ENCODE measurements at places on chromosomes 5 and 9.

DNA sequence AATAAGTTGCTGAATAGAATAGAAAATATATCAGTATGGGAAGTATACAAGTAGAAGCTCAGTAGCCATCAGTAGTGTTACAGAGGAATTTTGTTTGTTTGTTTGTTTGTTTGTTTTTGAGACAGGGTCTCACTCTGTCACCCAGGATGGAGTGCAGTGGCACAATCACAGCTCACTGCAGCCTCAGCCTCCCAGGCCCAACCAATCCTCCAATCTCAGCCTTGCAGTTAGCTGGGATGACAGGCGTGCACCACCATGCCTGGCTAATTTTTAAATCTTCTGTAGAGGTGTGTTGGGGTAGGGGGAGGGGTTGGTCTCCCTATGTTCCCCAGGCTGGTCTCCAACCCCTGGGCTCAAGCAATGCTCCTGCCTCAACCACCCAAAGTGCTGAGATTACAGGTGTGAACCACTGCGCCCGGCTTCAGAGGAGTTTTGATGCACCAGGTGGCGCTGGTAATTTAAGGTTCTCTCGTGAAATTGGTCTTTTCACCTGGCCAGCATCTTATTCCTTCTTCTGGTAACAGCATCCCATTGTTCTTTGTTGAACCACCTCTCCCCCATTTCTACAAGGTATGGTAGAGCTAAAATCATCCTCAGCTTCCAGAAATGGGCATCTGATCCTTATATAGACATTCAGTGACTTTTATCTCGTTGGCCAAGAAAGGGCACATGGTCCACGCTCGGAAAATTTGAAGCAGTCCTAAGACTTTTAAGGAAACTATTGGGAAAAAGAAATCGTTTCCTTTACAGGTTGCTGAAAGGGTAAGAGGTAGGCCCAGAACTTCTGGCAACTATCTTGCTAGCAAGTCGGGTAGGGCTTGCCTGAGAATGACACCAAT is 157.1 kb downstream of the ARRDC3 start:
- peak; percentile 52 for DNase-seq

- DNase-seq, result no peak
These were observed 1727.2 kb downstream of the MAT2B start for GRCh38 chr5:165232509-165233028.

DNA sequence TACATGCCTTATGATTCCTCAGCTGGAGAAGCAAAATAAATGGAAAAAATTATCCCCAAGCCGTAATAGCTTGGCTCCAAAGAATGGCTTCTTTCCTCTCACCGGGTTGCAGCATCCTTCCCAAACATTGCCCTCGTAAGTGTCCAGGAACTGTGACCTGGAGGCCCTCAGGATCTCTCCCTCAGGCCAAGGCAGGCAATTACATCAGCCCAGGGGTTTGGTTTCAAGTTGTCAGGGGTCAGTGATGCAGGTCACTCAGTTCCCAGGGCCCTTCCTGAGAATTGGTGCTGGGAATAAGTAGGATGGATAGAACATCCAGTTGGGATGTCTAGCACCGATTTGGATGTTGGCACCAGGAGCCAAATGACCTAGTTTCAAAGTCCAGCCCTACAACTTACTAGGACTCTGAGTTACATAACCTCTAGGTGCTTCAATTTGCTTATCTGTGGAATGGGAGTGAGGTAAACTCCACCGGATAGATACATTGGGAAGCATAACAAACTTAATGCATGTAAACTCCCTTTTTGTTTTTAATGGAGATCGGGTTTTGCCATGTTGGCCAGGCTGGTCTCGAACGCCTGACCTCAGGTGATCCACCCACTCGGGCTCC is 133.5 kb upstream of the DAP start:
- no peak for DNase-seq

DNA sequence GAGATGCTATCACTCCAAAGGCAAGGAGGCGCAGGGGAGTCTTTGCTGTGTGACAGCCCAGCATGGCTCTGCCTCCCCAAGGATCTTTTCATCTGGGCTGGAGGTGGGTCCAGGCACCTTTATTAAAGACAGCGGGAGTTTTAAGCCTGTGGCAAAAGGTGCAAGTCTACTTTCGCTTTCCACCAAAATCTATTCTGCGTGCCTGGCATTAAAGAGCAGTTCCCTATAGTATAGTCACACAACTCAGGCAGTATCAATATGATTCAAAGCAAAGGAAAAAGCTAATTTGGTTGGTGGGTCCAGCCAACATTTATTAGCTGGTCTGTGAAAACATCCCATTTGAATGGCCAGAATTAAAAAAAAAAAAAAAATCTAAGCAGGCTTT is 398.7 kb downstream of the EBF1 start:
- DNase-seq, result no peak

DNA sequence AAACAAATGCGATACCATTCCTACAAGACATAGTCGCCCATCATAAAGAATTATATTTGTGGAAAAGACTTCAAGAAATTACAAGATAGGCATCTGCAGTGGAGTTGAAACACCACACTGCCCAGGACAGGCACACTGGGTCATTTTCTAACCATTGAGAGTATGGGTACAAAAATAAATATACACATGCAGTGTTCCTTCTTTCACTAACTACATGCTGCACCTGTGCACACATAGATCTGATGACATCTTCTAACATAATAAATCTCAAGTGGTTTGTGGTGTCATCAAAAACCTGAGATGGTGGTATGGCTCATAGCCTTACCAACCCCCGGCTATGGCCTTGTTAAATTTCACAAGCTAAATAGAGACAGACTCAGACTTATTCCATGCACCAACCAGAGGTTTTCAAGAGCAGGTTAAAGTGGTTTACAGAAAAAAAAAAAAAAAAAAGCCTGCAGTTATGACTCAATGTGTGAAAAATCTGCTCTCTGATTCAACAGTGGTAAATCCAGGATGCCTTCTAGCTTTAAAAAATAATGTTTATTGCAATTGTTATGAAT is 12.4 kb upstream of the NFIB start:
- no peak for DNase-seq

GRCh38 chr5:100722657-100723056 is 180.4 kb downstream of the ST8SIA4 start:
- DNase-seq, result no peak

- DNase-seq, result no peak
These were observed 40.0 kb upstream of the ABL1 start for GRCh38 chr9:130794923-130795495.

- DNase-seq, result no peak
These were observed 211.3 kb upstream of the FBN2 start for GRCh38 chr5:128749136-128749898.

DNA sequence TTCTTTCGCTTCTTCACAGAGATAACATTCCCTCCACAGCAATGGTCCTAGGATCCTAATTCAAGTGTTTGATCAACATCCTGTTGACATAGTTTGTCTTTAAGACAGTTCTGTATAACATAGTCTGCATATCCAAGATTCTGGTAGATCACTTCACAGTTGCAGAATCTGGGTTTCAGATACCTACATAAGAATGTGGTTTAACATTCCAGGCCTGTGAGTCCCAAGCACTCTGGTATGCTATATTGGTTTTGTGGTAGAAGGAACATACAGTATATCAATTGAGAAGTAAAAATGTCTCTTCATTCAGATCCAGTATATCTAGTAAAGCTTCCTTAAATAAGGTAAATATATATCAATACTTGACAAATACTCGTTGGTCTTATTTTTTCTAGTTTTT is 914.2 kb upstream of the CDH6 start:
- DNase-seq, result no peak

DNA sequence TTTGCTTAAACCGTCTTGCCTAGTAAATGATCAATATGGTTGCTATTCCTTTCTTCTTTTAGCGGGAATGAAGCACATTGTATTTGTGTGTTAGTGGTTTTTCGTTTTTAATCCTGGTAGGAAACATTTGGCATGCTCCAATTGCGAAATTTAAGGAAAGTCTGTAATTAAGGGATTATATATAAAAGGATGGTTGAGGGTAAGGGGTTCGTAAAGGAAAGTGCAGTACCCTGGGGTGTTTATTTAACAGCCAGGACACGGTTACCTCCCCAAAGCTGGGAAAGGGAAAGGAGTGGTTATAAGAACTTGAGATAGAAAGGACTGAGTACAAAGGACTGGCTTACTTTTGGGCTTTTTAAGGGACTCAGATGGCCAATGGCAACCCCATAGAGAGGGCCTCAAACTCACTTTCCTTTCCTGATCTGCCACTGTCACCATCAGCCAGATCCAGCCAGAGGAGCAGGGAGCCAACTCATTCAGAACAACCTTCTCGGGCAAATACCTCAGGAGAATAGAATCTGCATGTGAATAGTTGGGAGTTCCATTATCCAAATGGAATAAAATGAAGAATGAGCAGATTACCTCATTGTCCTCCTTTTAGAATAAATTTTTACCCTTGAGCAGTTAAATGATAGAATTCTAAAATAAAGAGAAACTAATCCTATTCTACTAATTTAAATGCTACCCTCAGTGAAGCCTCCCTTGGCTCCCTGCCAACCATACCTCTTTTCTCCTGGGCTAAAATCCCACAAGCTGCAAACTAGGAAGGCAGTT is 117.7 kb downstream of the SNCAIP start:
- DNase-seq, result no peak

GRCh38 chr5:67364381-67364970 is 167.9 kb upstream of the CD180 start:
- DNase-seq, result no peak

DNA sequence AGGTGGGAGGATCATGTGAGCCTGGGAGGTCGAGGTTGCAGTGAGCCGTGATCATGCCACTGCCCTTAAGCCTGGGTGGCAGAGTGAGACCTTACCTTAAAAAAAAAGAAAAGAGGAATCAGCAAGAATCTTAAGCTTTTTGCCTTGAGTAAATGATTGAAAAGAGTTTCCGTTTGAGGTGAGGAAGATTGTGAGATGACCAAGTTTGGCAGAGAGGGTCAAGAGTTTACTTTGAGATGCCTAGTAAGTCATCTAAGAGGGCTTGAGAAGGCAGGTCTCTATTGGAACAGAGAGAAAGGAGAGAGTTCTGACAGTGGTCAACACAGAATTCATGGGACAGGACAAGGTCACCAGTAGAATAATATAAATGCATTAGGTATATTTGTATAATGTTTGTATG is 572.1 kb downstream of the TLE4 start:
- DNase-seq, result no peak

DNA sequence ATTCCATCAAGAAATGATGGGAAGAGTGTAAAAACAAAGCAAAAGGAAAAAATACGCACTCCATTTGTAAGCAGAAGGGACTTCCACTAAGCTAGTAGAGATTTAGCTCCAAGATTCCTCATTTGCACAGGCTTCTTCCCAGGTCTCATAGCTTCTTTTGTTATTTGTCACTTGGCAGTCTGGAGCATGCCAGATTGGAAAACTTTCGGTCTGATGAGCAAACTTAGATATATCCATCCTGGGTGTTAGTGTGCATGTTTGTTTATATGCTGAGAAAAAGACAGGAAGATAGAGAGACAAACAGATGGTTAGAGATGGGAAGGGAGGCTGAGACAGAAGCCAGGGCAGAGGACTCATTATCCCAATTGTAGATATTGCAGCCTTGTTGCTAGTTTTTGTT is 1644.5 kb upstream of the NUDT12 start:
- no peak for DNase-seq

GRCh38 chr5:173537228-173537627 is 79.2 kb downstream of the BOD1 start:
- DNase-seq, result no peak

DNA sequence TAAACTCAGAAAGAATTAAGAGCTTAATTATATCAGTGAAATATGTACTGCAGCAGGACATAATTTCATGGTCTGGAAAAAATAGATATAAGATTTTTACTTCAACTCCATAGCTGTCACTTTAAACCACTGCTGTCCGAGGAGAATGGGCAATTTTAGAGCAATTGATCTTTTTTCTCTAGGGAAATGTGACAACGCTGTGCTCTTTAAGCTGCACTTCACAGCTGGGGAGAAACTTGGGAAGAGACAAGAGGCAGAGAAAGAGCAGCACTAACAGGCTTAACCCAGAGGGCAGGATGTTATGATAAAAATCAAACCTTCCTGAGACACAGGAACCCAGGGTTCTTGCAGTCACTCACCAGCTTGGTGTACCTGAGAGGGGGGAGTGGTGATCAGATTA is 92.0 kb downstream of the SPOCK1 start:
- no peak for DNase-seq

DNA sequence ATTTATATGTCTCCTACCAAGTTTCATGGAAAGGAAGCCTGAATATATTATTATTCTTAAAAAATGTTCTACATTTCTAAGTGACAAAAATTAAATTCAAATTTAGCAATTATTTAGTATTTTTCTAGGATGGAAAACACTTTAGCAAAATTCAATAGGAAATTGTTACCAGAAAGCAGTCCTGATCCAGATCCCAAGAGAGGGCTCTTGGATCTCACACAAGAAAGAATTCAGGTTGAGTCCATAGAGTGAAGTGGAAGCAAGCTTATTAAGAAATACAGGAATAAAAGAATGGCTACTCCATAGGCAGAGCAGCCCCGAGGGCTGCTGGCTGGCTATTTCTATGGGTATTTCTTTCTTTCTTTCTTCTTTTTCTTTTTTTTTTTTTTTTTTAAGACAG is 44.7 kb downstream of the LRRC70 start:
- no peak for DNase-seq

DNA sequence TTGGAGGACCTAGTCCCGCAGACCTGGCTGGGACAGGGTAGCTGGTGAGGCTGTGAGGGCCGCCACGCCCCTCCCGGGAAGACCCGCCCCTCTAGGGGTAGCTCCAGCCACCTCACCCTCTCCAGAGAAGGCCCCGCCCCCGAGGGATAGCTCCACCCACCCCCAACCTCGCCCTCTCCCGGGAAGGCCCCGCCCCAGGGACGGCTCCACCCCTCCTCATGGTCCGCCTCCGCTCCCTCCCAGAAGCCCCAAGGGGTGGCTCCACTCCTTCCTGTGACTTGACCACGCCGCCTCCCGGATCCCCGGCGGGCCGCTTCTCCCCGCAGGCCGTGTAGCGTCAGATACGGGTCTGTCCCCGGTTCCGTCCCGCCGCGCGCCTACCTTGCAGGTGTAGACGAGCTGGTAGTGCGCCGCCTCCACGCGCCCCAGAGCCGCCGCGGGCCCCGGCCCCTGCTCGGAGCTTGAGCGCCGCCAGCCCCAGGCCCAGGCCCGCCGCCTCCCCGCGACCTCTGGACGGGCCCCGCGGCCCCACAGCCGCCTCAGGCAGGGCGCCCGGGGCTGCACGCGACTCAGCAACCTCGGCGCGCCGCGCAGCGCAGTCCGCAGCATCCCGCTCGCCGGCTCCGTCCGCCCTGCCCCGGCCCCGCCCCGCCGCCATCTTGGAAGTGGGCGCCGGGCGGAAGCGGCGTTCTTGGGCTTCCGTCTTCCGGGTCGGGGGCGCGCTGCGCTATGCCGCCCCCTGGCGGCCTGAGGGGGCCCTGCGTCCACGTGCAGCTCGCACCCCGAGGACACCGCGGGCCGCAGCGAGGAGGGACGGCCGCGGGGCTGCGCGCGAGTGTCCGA is at the start of gene DNLZ:
DNLZ (minus strand) TSS at position 639 of the 843 bp plus-strand sequence; CDS start at position 609, 30 bp downstream.
- peak; percentile 94 for DNase-seq

DNA sequence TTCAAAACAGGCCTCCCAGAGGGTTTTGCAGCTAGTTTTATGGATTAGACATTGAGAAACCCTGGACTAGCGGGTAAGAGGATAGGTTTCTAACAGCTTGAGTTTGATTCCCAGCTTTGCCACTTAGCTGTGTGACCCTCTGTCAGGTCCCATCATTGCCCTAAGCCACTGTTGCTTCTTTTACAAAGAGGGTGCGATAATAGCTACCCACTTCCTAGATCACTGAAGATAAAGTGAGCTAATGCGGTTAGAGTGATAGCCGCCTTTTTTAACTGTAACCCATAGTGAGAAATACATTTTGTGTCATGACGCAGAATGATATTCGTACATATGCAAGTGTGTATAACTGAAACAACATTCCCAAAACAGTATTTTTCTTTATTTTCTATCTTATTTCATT is 40.3 kb downstream of the CSF1R start:
- DNase-seq, result no peak
